ENCODE measurements at places on chromosomes 6 and 20. TPM values are rescaled to one million over a fixed set of nuclear protein-coding genes. Genes with fewer than 3 reads are reported as not detected.
A peak's percentile ranks its signal among the peaks of the same experiment; 100 is the strongest.

Gene FOXA2
- total RNA-seq = not detected

Gene PDYN
- total RNA-seq = not detected

DNA sequence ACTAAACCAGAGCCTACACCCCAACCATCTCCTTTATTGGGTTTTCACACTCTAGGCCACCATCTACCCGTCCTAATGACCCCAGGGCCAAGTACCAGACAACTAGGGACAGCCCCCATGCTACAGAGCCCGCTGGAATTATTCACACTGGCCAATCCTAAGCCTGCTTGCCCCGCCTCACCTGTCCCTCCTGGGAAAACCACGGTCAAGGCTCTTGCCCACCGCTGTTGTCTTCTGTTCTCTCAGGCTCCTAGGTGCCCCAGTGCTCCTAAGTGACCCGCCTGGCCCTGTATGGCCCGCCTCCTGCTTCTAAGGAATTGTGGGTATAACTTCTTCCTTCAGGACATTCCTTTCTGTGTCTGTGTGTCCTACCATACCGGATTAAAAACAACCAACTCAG, 453.4 kb downstream of the CD83 start:
- H3K36me3 ChIP-seq = no peaks in the 10 kb centered on the region
- no peak overlapping the region for H3K4me3 ChIP-seq
- DNase-seq = no peak
- H3K4me1 ChIP-seq = peaks cover 13% of the 10 kb centered on the region

DNA sequence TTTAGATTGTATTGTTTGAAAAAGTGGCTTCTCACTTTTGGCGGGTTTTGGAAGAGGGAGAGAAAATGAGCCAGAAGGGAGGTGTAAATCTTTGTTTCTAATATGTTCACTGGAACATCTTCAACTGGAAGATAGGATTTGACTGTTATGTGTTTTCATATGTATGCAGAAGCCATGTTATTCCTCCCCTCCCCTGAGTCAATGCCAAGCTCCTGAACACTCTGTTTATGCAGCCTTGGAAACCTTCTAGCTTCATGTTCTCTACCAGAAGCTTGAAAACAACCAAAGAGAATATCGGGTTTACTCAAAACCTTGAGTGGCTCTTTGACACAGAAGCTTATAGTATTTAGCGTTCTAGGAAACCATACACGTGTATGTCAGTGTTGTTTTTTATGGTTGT, 279.1 kb downstream of the PRL start:
- H3K27me3 ChIP-seq = no peaks in the 10 kb centered on the region
- no peak for DNase-seq

- H3K27ac ChIP-seq = no peak overlapping the region
- peaks cover 27% of the 10 kb centered on the region for H3K4me1 ChIP-seq
- no peaks in the 10 kb centered on the region for H3K27me3 ChIP-seq
- H3K4me3 ChIP-seq = no peak overlapping the region
- no peaks in the 10 kb centered on the region for H3K36me3 ChIP-seq
Observed at GRCh38 chr20:6697228-6697972, 70.1 kb upstream of the BMP2 start.

DNA sequence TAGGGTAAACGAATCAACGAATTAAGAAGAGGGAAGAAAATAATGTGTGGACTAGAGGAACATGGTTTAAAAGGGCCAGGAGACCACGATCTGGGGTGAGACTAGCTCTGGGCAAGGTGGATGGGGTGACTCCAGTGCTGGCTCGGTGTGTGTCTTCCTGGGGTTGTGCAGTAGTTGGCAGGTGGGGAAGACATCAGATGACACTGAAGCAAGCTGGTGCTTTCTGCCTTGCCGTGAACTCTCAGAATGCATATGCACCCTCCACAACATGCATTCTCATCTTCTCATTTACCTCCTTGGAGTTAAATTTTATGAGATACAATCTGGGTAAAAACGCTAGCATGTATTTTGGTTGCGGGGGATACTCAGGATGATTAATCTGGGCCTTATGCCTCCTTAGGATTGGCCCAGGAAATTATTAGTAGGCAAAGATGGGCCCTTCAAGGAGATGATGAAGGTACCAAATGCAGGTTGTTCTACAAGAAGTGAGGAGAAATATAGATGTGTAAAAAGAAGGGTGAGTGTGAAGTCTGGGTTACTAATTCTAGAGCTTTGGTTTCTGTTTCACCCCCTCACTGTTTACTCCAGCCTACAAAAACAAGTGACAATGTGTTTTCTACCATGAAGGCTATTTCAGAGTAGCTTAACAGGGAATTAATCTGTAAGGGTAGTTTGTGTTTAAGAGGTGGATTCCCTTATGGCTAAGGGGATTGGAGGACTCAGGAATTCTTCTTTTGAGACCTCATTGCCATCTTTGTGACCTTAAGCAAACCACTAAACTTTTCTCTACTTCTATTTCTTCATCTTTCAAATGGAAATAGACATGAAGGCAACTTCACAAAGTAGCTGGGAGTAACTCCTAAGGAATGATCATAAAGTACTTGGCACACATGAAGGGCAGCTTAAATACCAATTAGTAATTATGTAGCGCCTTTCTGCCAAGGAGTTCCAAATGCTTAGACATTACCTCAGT, 71.0 kb upstream of the SUPT3H start:
- no peaks in the 10 kb centered on the region for H3K27me3 ChIP-seq
- H3K4me3 ChIP-seq = no peak overlapping the region
- DNase-seq = no peak
- H3K4me1 ChIP-seq = peaks cover 65% of the 10 kb centered on the region
- no peak overlapping the region for H3K27ac ChIP-seq
- no peaks in the 10 kb centered on the region for H3K36me3 ChIP-seq

DNA sequence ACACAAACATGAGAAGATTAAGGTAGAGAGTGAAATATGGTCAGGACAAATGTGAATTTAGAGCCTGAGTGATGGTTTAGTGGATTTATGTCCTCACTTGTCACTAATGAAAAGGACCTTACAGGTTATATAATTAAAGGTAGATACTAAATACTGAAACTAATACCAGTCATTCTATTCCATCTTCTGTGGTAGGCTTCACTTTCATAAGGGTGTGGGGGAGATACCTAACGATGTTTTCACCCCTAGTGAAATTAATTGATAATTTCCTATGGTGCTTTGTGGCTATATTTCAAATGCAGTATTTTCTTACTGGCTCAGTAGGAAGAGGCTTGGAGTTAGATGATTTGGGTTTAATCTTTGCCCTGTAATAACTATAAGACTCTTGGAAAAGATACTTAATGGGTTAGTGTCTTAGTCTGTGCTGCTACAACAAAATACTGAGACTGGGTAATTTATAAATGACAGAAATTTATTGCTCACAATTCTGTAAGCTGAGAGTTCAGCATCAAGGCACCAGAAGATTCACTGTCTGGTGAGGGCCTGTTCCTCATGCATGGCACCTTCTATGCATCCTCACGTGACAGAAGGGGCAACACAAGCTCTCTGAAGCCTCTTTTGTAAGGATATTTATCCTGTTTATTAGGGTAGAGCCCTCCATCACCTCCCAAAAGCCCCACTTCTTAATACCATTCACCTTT, 21.3 kb downstream of the RNF217 start:
- DNase-seq = no peak
- no peaks in the 10 kb centered on the region for H3K27me3 ChIP-seq
- peak overlapping the region; percentile 76 for H3K27ac ChIP-seq
- H3K4me1 ChIP-seq = peaks cover 48% of the 10 kb centered on the region

DNA sequence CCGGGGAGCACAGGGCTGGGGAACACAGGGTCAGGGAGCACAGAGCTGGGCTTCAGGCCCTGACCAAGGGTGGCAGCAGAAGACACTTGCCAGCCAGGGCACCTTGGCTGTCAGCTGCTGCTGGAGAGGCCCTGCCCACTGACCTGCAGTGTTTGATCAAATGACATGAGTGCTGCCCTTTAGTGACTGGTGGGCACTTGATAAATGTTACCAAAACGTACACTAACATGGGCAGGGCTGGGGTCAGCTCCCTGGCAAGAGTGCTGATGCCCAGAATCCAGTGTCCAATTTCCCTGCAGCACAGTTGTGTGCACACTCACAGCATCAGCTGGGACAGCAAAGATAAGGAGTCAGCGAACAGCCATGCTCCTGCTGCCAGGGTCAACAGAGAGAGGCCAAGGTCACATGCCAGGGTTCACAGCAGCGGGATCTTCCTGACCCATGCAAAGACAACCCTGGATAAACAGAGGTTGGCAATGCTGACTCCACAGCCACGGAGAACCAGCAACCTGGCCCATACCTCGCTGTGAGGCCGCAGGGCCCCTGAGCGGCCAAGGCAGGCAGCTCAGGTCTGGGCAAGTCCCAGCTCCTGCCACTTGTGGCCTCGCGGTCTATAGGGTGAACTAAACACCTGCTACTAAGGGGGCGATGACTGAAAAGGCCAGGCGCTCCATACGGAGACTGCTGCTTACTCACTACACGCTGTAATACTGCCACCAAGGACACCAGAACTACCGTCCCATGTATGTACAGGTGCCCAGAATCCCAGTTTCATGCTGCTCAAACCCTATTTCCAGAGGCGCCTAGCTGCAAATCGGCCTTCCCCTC, 46.3 kb downstream of the NINL start:
- H3K27ac ChIP-seq = no peak overlapping the region
- H3K4me3 ChIP-seq = no peak overlapping the region
- H3K36me3 ChIP-seq = no peaks in the 10 kb centered on the region
- DNase-seq = no peak
- no peaks in the 10 kb centered on the region for H3K27me3 ChIP-seq
- 0 out of 2 replicates have a peak, but pooled peaks cover 3% of the 10 kb centered on the region for H3K4me1 ChIP-seq

DNA sequence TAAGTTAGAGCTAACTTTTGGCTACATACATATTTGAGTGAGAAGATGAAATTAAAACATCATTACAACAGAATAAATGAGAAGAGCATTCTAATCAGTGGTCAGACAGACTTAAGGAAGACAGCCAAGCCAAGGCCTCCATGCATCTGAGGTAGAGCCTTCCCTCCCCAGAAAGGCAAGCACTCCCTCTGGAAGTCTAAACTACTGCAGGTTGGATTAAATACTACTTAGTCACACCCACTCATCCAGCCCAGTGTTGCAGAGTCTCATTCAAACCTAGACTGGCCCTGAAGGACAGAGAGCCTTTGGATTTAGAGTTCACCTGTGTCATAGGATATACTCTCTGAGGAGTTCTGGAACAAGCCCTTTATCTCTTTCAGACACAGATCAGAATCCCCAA, 29.2 kb downstream of the TMX4 start:
- no peak overlapping the region for H3K27ac ChIP-seq
- no peaks in the 10 kb centered on the region for H3K36me3 ChIP-seq
- H3K4me3 ChIP-seq = no peak overlapping the region
- no peaks in the 10 kb centered on the region for H3K4me1 ChIP-seq
